HepG2 (cell line): ENCODE measurements at places on chromosomes 7 and 10. TPM values are rescaled to one million over a fixed set of nuclear protein-coding genes. Genes with fewer than 3 reads are reported as not detected.

The COL28A1 gene
- 0.07 TPM in 1 of 2 replicates, not detected in the other for total RNA-seq

The ITIH5 gene
- total RNA-seq = 3.5 and 8.9 TPM in 2 replicates

The MRLN gene
- total RNA-seq = not detected in 2 replicates

The GIMAP4 gene
- not detected in 2 replicates for total RNA-seq

The MLXIPL gene
- 17.2 and 51.6 TPM in 2 replicates for total RNA-seq

The PTPN20 gene
- total RNA-seq = not detected in 2 replicates

The CRPPA gene
- 1.1 and 1.3 TPM in 2 replicates for total RNA-seq

GRCh38 chr10:123673198-123673597 is 7.0 kb downstream of the GPR26 start:
- H3K36me3 ChIP-seq = no peaks in the 10 kb centered on the region
- H3K4me1 ChIP-seq = no peaks in the 10 kb centered on the region
- H3K27ac ChIP-seq = no peak overlapping the region

DNA sequence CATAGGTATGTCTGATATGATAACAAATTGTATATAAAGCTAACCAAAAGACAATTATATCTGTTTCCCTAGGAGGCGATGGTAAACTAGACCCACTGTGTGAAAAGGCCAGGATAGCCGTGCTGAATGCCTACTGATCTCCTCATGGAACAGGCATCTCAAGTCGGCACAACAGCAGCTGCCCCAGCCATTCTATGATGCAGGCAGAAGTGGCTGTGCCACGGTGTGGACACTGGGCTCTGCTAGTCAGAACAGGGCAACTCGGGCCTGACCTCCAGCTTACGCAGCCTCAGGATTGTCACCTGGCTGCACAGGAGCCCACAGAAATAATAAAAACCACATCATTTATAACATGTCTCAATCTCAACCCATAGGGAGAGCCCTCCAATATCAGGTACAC is 15.0 kb downstream of the C10orf53 start:
- H3K36me3 ChIP-seq = no peaks in the 10 kb centered on the region
- DNase-seq = no peak
- peaks cover 65% of the 10 kb centered on the region; the same call in 2 of the 3 replicates for H3K27me3 ChIP-seq
- H3K4me1 ChIP-seq = no peaks in the 10 kb centered on the region
- no peak overlapping the region for H3K27ac ChIP-seq

DNA sequence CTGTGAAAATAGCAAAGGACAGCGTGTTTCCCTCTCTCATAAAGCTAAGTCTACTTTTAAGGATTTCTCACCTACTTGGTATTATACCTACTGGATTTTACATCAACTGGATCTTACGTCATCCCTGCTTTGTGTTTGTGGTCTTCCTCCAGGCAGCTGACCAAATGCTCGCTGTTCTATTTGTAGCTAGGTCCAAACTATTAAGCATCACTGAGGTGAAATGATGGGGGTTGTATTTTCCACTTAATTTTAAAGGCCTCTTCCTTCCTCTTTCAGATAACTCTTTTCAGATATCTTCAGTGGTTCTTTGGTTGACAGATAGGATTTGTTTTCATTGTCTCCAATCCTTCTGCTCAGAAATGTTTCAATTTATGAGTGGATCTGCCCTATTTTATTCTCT is 169.7 kb downstream of the RNLS start:
- H3K4me3 ChIP-seq = no peak overlapping the region
- no peaks in the 10 kb centered on the region for H3K4me1 ChIP-seq
- no peaks in the 10 kb centered on the region for H3K27me3 ChIP-seq
- no peak overlapping the region for H3K27ac ChIP-seq
- no peak for DNase-seq

GRCh38 chr10:8235253-8236027 is 181.0 kb downstream of the GATA3 start:
- no peak overlapping the region for H3K4me3 ChIP-seq
- peaks cover 16% of the 10 kb centered on the region; the same call in 2 of the 3 replicates for H3K27me3 ChIP-seq
- no peaks in the 10 kb centered on the region for H3K36me3 ChIP-seq
- no peak overlapping the region for H3K27ac ChIP-seq

GRCh38 chr10:72310636-72311035 is 36.9 kb downstream of the DDIT4 start:
- H3K4me1 ChIP-seq = peaks cover 64% of the 10 kb centered on the region
- no peak overlapping the region for H3K27ac ChIP-seq
- DNase-seq = no peak
- H3K4me3 ChIP-seq = no peak overlapping the region
- no peaks in the 10 kb centered on the region for H3K36me3 ChIP-seq

DNA sequence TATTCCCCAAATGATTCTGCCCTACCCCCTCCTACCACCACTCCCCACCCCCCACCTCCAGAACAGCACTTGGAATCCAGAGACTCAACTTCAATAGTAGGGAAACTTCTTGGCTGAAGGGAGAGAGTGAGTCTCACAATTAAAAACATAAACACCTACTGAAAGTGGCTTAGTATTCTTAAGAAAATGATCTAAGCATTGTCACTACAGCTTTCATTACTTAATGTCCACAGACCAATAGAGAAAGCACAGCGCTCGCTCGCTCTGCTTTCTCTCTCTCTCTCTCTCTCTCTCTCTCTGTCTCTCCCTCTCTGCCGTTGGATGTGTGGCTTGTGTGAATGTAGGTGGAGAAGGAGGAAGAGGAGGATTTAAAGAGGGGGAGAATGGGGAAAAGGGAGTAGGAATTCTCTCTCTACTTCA is 1.5 kb upstream of the SEMA3A start:
- no peak for DNase-seq
- no peak overlapping the region for H3K4me3 ChIP-seq
- peaks cover 15% of the 10 kb centered on the region; the same call in 1 of the 2 replicates for H3K4me1 ChIP-seq

DNA sequence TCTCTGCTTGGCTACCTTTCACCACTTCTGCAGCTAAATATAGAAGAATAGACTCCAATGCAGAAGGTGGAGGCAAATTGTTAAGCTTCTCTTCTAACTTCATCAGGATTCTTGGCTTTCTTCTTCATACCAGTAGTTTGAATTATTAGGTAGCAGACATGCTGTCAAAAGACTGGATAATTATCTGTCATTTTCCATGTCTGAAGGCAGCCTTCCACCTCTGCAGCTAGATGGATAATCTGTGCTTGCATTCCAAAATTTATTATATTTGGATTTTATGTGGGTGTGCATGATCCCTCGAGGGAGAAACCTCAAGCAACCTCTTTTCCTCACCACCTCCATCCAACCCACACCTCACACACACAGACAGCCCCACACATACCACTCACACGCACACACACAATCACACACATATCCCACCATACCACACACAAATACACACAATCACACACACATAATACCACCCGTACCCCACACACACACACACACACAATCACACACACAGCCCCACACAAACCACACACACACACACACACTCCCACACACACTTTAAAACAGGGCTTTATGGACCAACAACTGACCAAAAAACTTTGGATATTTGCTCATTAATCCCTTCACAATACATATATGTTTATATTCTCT is 145.0 kb downstream of the C7orf25 start:
- no peaks in the 10 kb centered on the region for H3K4me1 ChIP-seq
- no peaks in the 10 kb centered on the region; the same call in 2 of the 3 replicates for H3K27me3 ChIP-seq
- no peak for DNase-seq
- H3K27ac ChIP-seq = no peak overlapping the region

- H3K27me3 ChIP-seq = no peaks in the 10 kb centered on the region
- no peak for DNase-seq
- no peak overlapping the region for H3K4me3 ChIP-seq
- H3K4me1 ChIP-seq = no peaks in the 10 kb centered on the region
- H3K27ac ChIP-seq = no peak overlapping the region
- H3K36me3 ChIP-seq = no peaks in the 10 kb centered on the region
Observed at GRCh38 chr10:66835400-66835799, 90.4 kb upstream of the LRRTM3 start.

DNA sequence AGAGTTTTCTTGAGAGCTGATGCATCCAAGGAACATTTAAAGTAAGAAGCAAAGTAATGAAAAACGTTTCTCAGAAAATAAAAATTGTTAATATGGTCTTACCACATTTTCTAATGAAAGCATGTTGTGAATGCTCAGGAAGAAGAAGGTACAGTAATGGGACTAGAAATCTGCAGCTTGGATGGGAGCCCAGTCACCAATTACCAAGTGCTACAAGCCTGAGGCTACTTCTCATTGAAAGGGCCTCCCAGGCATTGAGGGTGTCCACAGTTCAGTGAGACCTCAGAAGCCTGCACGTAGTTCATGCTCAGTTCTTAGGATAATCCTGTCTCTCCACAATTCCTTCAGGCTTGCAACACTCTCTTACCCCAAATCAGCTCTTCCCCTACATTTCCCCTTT is 17.6 kb downstream of the PTN start:
- H3K27ac ChIP-seq = no peak overlapping the region
- DNase-seq = no peak
- H3K4me3 ChIP-seq = no peak overlapping the region
- no peaks in the 10 kb centered on the region for H3K4me1 ChIP-seq
- no peaks in the 10 kb centered on the region for H3K27me3 ChIP-seq

- H3K4me3 ChIP-seq = no peak overlapping the region
- DNase-seq = no peak
- no peaks in the 10 kb centered on the region for H3K27me3 ChIP-seq
Observed at GRCh38 chr7:122135275-122135674, 8.8 kb downstream of the AASS start.

DNA sequence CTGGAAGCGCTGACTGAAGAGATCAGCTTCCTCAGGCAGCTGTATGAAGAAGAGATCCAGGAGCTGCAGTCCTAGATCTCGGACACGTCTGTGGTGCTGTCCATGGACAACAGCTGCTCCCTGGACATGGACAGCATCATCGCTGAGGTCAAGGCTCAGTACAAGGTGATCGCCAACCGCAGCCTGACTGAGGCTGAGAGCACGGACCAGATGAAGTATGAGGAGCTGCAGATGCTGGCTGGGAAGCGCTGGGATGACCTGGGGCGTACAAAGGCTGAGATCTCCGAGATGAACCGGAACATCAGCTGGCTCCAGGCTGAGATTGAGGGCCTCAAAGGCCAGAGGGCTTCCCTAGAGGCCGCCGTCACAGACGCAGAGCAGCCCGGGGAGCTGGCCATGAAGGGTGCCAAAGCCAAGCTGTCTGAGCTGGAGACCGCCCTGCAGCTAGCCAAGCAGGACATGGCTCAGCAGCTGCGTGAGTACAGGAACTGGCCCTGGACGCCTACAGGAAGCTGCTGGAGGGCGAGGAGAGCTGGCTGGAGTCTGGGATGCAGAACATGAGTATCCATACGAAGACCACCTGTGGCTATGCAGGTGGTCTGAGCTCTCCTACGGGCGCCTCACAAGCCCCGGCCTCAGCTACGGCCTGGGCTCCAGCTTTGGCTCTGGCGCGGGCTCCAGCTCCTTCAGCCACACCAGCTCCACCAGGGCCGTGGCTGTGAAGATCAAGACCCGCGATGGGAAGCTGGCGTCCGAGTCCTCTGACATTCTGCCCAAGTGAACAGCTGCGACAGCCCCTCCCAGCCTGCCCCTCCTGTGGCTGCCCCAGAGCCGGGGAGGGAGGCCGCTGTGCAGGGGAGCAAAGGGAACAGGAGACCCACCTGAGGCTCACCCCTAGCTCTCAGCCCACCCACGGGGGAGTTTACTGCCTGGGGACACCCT is 24.9 kb upstream of the AMPH start:
- no peaks in the 10 kb centered on the region; the same call in 2 of the 3 replicates for H3K27me3 ChIP-seq
- H3K36me3 ChIP-seq = no peaks in the 10 kb centered on the region

GRCh38 chr10:122034149-122034756 is 45.3 kb downstream of the TACC2 start:
- no peak overlapping the region for H3K27ac ChIP-seq
- H3K27me3 ChIP-seq = no peaks in the 10 kb centered on the region; the same call in 1 of the 2 replicates
- peaks cover 41% of the 10 kb centered on the region for H3K4me1 ChIP-seq
- no peaks in the 10 kb centered on the region for H3K36me3 ChIP-seq
- no peak overlapping the region for H3K4me3 ChIP-seq

- H3K4me1 ChIP-seq = no peaks in the 10 kb centered on the region
- no peaks in the 10 kb centered on the region for H3K36me3 ChIP-seq
- no peak overlapping the region for H3K27ac ChIP-seq
- H3K27me3 ChIP-seq = peaks cover 17% of the 10 kb centered on the region; the same call in 2 of the 3 replicates
Observed at GRCh38 chr10:123348691-123349572, 194.7 kb downstream of the BUB3 start.

DNA sequence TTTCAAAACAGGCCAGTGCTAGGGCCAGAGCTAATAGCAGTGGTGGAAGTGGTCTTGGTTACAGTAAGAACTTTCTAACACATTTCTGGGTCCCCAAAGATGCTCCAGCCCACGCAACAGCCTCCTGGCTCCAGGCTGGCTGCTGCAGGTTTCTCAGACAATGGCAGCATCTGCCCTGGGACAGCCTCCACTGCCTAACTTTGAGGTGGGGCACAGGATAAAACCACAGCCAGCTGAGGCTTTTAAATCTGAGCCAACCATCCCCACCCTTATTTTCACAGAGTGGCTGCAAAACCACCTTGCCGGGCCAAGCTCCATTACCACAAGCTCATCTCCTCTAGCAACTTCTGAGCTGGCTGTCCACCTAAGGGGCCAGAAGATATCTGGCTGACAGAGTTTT is 84.8 kb downstream of the FAM53B start:
- H3K4me3 ChIP-seq = no peak overlapping the region
- H3K27me3 ChIP-seq = no peaks in the 10 kb centered on the region
- H3K27ac ChIP-seq = no peak overlapping the region
- peaks cover 9% of the 10 kb centered on the region; the same call in 2 of the 3 replicates for H3K36me3 ChIP-seq
- DNase-seq = no peak
- no peaks in the 10 kb centered on the region for H3K4me1 ChIP-seq

- no peaks in the 10 kb centered on the region for H3K27me3 ChIP-seq
- H3K4me1 ChIP-seq = no peaks in the 10 kb centered on the region; the same call in 1 of the 2 replicates
- no peak overlapping the region for H3K4me3 ChIP-seq
- DNase-seq = peak; percentile 61
Observed at GRCh38 chr7:24851786-24852185, 94.5 kb upstream of the GSDME start.

DNA sequence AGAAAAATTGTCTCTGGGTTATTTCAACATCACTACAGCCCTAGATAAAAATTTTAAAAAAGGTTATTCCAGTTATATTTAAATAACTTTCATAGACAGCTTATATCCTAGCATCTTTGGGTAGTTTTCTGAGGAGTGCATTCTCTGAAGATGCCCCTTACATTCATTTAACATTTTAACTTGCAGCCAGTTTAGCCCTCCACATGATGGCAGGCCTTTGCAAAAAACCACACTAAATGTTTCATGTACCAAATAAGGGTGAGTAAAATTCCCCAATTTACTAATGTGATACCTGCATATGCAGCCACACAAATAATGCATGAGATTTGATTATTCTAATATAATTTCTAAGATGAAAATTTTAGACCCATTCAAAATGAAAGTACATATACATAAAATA is 108.4 kb upstream of the ZWINT start:
- no peaks in the 10 kb centered on the region for H3K36me3 ChIP-seq
- no peak overlapping the region for H3K27ac ChIP-seq
- no peaks in the 10 kb centered on the region for H3K27me3 ChIP-seq
- no peak overlapping the region for H3K4me3 ChIP-seq
- no peak for DNase-seq
- no peaks in the 10 kb centered on the region for H3K4me1 ChIP-seq

- H3K36me3 ChIP-seq = peaks cover 25% of the 10 kb centered on the region
- peaks cover 82% of the 10 kb centered on the region for H3K4me1 ChIP-seq
- H3K27ac ChIP-seq = no peak overlapping the region
Observed at GRCh38 chr7:36284456-36285090, 105.1 kb upstream of the ANLN start.

DNA sequence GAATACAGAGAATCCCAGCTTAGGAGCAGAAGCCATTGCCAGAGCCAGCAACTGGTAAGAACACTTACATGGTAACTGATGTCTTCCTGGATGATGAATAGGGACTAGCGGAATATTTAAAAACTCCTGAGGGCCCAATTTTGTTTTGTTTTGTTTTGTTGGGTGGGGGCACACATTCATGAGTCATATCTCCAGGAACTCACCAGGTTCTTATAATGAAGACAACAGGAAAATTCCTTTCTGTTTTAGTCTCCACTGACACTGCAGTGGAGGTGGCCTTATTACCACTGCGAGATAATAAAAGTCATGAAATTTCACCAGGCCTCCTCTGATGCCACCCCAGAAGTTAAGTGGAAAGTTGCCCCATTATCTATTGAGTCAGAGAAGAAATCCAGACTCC is 6.6 kb upstream of the CUZD1 start:
- H3K27me3 ChIP-seq = no peaks in the 10 kb centered on the region
- no peak overlapping the region for H3K4me3 ChIP-seq
- no peak for DNase-seq
